Iris pigment epithelial cell (primary cell): ENCODE measurements at places on chromosomes 16 and 17.

DNA sequence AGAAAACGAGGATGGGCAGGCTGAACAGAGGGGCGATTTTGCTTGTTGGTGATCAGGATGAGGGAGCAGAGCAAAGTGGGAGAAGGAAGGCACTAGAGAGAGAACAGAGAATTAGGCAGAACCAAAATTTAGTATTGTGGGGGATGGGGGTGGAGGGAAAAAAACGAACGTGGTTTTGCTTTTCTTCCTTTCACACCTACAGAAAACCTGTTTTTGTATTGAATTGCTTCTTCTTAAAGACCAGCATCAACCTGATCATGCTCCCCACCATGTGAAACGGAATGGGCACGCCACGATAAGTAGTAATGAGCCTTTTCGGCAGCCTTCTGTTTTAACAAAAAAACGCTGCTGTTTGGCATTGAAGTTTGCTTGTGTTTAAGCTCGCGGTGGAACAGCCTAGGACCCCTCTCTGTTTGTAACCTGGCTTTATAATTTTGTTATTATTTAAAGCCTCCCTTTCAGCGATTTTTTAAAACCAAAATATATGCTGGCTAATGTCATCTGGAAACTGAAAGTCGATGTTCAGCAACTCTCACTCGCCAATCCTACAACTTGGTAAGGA, 36.8 kb downstream of the ERCC4 start:
- DNase-seq = no peak

- DNase-seq = no peak
Measured at GRCh38 chr16:73616166-73616753, 568.3 kb upstream of the ZFHX3 start.

DNA sequence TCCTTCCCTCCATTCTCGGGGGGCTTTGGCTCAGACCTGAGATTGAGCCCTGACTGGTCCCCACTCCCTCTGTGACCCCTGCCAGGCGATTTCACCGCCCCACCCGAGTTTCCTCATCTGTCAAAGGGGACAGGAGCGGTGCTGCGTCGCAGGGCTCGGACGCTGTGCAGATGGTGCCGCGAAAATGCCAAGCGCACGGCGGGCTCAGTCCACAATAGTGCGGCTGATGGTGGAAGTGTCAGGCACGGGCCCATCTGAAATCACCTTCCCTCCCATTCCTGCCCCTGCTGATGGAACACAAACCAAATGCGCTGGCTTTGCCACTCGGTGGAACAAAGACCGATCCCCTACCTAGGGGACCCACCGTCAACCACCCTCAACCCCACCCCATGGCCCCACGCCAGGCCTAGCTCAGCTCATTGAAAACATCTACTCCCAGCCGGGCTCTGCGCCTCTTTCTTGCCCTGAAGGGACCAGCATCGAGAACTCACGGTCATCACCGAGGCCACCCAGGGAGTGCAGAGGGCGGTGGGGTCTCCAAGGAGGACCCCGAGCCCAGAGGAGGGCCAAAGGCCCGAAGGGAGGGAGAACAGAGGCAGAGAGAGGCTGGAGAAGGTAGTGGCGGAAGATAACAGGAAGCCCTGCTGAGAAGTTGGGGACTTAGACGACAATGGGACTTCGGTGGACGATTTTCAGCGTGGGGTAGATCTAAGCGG, 1.4 kb downstream of the CARHSP1 start:
- no peak for DNase-seq

- DNase-seq = no peak
Measured at GRCh38 chr16:73096510-73096909, 48.6 kb upstream of the ZFHX3 start.
